Foreskin keratinocyte (primary cell): ENCODE measurements at places on chromosomes 2 and 18.
A peak's percentile ranks its signal among the peaks of the same experiment; 100 is the strongest.

- peak; percentile 72 for DNase-seq
Observed at GRCh38 chr2:164371916-164372315, 249.4 kb downstream of the GRB14 start.

DNA sequence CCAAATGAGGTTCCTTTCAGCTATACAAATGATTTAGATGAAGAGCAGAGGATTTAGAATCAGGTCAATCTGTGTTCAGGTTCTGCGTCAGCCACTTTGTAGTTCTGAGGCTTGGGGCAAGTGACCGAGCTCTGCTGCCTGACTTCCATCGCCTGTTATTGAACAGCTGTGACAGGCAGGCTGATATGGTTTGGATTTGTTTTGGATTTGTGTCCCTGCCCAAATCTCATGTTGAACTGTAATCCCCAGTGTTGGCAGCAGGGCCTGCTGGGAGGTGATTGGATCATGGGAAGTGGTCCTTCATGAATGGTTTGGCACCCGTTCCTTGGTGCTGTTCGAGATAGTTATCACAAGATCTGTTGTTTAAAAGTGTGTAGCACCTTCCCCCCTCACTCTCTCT is 18.6 kb downstream of the TYMS start:
- DNase-seq = no peak

GRCh38 chr18:7452331-7452730 is 114.8 kb upstream of the PTPRM start:
- no peak for DNase-seq

- DNase-seq = no peak
Observed at GRCh38 chr2:219644801-219645480, 17.5 kb downstream of the SLC4A3 start.

- peak; percentile 8 for DNase-seq
Observed at GRCh38 chr18:25533218-25533617, 181.3 kb upstream of the ZNF521 start.

- DNase-seq = no peak
Observed at GRCh38 chr2:8889978-8890377, 52.6 kb upstream of the KIDINS220 start.

GRCh38 chr2:104793966-104794365 is 59.9 kb upstream of the POU3F3 start:
- no peak for DNase-seq

DNA sequence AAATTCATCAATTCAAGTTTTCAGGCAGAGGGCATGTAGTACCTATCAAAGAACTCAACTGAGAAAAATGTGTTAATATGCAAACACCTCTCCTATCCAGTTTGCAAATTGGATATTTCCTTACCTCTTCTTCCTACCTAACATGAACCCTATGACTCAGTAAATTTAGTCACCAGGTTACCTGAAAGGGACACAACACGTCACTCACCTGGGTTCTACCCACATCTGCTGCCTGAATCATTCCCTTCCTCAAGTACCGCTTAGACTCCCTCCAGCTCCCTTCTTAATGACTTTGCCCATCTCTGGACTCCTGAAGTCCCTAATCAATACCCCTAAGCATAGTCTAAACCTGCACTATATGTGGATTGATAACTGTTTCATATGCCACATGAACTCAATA is 10.4 kb downstream of the ANKRD44 start:
- no peak for DNase-seq

DNA sequence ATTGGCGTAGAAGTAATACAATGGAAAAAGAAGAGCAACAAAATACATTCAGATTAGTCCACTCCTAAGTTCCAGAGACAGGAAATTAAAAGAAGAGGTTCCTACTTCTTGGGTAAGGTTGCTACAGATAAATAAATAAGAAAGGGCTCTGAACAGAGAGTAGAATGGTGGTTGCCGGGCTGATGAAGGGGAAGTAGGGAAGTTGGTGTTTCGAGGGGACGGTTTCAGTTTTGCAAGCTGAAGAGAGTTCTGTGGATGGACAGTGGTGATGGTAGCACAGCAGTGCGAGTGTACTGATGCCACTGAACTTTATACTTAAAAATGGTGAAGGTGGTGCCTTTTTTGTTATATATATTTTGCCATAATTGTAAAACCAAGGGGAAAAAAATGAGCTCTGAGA is 48.2 kb downstream of the CABYR start:
- no peak for DNase-seq

DNA sequence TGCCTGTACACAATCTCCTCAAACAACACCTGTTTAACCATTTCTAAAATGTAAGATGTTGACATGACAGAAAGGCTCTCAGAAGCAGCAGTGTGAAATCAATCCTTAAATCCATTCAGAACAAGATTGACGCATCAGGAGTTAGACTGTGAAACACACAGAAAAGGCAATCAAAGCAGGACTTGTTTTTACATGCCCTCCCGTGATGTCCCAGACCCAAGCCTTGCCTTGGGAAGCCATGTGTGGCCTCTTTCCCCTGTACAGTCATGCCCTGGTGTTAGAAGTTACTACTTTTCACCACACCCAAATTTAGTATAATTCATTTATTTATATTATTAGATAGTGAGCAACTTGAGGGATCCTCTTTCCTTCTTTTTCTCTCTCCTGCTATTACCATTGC is 115.7 kb downstream of the NCKAP5 start:
- peak; percentile 97 for DNase-seq

DNA sequence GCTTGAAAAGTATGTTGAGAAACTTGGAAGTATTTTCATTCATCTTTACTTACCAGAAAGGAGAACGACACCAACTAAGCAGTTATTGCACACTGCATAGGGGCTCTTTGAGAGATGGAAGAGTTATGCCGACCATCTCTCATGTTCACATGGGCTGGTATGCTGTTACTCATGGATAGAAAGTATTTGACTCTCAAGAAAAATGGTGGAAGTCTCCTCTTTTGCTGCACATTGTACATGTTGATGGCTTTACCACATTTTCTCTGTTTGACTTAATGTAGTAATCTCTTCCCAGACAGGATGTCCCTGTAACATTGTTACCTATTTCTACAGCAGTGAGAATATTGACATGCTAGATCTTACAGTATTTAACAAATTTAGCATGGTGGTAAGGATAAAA is 23.2 kb downstream of the CAB39 start:
- no peak for DNase-seq

DNA sequence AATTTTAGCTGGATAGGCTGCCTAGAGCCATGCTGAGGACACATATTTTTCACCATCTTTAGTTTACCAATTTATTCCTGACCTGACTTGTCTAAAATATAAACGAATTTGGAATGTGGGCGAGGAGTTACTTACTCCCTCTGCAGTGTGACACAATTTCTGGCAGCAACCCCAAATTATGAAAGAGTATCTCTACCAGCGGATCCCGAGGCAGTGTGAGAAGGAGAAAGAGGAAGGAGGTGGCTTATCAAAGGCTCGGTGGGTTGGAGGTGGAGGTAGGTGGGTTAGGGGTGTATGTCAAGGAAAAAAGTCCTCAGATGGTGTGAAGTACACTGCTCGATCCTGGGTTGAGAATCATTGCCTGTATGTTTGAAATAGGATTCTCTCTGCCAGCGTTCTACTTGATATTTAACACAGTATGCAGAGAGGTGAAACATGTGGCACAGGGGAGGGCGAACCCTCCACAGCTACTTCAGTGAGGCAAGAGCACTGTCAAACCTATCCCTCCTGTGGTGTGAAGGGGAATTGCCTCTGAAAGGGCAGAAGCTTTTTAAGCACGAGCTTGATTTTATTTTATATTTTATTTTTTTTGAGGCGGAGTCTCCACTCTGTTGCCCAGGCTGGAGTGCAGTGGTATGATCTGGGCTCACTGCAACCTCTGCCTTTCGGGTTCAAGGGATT is 76.0 kb downstream of the RFTN2 start:
- peak; percentile 68 for DNase-seq

DNA sequence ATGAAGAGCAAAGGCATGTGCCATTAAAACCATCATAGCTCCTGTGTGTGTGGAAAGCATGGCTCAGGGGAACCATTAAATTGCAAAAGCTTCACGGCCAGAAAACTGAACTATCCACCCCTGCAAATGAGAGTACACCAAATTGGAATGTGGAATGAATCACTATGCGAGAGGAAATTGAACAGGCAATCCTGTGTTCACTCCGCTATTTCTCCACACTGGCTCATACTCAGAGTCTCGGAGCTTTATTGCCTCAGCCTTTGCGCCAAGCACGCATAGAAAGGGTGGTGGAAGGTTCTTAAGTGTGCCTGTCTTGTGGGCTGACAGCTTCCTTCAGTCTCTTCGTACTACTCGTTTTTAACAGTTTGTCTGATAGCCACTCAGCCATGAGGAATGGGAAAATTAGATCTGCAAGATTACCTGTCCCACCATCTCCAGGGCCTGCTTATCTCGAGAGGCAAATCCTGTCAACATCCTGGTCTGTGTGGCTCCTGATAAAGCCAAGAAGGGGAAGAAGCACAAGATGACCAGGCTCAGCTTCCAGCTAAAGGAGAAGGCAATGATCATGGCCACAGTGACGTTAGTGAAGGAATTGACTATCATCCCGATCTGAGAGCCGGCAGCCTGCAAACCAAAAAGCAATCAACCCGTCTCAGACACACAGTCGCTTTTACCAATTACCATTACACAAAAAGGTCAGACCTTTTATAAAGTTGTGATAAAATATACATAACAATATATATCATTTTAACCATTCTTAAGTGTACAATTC is 34.9 kb downstream of the G6PC2 start:
- peak; percentile 33 for DNase-seq

DNA sequence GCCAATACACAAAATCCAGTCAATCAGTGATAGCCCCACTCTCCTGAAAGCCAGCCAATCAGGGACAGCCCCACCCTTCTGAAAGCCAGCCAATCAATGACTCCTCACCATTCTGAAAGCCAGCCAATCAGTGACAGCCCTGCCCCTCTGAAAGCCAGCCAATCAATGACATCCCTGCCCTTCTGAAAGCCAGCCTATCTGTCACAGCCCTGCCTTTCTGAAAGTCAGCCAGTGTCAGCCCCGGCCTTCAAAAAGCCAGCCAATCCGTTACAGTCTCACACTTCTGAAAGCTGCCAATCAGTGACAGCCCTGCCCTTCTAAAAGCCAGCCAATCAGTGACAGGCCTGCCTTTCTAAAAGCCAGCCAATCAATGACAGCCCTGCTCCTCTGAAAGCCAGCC is 95.9 kb upstream of the HDAC4 start:
- DNase-seq = no peak
